Globus pallidus (tissue), 1 donor: ENCODE measurements at places on chromosomes 5 and 9.

- DNase-seq = no peak
These were observed 298.7 kb upstream of the RGMB start for GRCh38 chr5:98474782-98475181.

DNA sequence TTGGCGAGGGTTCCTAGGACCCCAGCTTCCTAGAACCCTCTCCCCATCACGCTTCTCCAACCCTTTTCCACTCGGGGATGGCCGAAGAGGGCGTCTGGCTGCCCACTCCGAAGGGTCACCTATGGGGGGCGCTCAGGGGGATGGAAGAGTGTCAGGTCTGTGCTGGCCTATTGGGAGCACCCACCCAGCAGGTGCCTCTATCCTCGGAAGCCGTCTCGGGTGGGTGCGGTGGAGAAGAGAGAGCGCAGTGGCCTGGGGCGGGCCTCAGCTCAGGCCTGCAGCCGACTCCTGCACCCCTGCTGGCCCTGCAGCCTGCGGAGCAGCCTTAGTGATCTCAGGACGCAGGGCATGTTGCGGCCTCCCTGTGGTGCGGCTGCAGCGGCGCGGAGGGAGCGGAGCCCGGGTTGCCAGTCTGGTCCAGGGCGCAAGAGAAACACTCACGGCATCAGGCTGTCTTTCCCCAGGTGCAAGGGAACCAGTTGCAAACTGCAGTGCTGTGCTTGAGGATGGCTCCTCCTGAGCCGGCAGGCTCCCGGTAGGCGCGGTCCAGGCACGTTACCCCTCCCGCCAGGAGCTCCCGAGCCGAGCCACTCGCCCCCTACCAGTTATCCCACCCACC, 1.5 kb upstream of the IRX2 start:
- no peak for DNase-seq

GRCh38 chr9:73269430-73270101, 117.9 kb downstream of the ANXA1 start:
- DNase-seq = peak; percentile 6

GRCh38 chr5:149518620-149519019, 32.6 kb downstream of the CSNK1A1 start:
- no peak for DNase-seq

DNA sequence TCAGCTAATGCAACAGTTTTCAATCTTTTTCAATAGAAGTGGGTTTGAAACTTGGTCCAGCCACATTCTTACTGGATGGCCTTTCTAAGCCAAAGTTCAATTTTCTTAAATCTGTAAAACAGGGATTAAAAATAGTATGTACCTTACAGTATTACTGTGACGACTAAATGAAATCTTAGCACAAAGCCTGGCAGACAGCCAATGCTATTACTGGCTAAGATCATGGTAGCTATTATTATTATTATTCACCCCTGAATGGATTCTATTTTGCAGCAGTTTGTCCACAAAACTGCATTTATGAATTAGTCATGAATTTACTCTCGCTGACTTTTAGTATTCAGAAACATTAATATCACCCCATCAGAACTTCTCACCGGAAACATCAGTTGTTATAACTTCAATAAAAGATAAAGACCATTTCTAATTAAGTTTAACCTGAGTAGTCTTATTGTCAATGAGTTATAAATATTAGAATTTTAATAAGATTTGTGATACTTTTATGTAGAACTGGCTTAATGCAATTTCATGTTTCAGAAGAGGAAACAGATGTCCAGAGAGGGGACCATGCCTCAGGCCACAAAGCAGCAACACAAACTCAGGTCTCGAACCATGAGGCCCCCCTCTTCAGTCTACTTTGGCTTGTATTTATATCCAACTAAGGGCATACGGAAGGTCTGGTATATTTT, 468.2 kb downstream of the ARHGEF28 start:
- DNase-seq = no peak
